ENCODE measurements at places on chromosomes 6 and 20.
A peak's percentile ranks its signal among the peaks of the same experiment; 100 is the strongest.

DNA sequence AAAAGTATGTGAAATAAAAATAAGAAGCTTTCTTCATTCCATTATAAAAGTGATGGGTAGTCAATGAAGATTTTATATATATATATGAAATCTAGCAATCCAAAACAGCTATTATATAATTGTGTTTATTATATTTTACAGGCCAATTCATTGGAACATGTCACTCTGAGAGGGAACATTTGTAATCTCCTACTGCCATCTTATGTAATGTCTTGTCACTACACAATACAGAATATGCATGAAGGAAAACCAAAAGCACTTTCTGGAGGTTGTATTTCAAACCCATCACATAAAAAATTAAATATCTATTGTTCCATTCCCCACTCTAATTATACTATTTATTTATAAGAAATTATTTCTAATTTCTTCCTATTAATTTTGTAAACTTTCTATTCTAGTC lies 31.5 kb upstream of the IRAK1BP1 start:
- DNase-seq: no peak

DNA sequence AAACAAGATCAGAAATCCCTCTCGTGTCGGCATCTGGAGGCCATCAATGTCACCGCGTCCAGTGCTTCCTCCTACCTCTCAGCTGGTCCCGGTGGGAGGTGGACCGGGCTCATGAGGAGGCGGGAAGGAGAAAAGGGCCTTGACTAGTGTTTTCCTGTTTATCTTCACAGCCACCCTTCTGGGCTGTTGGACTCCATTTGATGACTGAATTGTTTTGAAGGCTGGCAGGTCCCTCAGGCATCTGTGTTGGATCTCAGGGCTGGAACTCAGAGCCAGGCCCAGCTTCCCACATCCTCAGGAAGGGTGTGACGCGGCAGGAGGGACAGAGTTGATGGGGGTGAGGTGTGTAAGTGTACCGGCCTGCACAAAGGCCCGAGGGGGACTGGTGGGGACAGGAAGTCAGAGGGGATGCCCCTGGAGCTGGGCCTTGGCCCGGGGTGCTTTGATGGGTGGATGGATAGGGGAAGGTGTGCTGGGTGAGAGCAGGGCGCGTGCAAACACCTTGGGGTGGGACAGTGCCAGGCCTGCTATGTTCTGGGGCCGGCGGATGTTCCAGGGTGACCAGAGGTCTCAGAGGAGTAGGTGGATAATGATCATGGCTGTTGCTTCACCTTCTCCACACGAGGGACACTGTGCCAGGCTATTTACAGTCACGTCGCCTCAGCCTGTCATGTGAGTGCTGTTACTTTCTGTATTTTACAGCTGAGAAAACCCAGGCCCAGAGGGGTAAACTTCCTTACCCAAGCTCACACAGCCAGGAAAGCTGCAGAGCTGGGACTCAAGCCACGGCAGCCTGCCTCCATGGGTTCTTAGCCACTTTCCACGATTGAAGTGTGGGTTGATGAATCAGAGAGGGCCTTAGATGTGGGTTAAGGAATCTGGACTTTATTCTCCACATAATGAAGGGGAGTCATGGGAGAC lies 17.9 kb upstream of the CHMP4B start:
- DNase-seq: peak; percentile 43

DNA sequence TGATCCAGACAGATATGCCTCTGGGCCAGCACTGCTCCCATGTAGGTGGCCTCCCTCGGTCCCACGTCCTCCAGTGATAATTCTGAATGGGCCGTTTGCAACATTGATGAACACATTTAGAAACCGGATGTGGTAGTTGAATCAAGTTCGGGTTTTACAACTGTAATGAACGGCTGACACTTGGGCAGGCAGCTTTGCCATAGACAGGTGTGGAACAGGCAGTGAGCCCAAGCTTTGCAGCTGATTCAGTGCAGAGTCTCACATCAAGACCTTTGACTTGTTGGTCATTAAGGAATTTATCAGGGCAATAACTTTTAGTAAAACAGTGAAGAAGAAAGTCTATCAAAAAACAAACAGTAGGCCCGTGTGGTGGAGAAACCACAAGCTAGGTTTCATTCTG lies 466.6 kb upstream of the AGPAT4 start:
- no peak for DNase-seq

DNA sequence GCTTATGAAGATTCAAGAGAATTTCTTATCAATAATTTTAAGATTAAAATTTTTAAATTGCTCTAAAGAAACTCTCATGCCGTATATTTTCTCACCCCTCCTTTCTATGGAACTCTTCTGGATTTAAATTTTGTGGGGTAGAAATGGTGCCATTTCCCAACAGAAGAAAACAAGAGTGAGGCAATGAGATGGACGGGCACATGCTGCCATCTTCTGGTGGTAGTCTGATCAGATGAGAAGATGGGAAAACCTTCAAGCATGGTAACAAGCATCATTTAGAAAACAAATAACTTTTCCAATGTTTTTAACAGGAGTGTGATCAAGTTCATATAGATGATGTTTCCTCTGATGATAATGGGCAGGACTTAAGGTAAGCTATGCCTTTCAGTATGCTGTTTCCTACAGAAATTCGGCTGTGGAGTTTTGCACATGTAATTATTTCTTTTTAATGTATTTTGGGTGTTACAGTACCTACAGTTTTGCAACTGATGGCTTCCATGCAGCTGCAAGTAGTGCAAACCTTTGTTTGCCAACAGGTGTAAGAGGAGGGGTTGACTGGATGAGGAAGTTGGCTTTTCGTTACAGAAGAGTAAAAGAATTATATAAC lies 271.4 kb downstream of the EYA4 start:
- DNase-seq: peak; percentile 55

GRCh38 chr6:165645919-165646318 lies 17.1 kb downstream of the PDE10A start:
- DNase-seq: no peak

GRCh38 chr20:44080064-44080463 lies 106.9 kb downstream of the JPH2 start:
- DNase-seq: peak; percentile 72

DNA sequence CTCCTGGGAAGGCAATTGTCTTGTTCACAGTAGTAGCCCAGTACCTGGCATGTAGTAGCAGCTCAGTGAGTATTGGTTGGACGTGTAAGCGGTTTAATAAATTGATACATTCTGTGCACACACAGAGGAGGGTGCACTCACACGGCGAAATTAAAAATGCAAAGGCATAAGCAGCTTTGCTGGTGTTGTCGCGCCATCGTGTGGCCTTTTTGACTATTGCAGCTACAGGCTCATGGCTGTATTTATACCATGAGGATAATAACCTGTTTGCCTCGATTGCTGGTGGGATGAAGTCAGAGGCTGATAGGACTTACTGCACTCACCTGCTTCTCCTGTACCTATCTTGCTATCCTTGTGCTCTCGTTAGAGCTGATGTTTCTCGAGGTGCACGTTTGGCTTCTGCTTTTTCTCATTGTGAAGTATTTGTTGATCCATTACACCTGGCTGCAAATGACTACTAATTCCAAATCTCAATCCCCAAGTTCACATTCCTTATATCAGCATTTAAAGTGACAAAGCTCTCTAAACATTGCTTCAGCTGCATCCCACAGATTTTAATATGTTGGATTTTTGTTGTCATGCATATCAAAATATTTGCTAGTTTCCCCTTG lies 61.5 kb downstream of the TBXT start:
- DNase-seq: peak; percentile 56

- no peak for DNase-seq
These were observed 168.6 kb downstream of the KIF16B start for GRCh38 chr20:16404640-16405039.

DNA sequence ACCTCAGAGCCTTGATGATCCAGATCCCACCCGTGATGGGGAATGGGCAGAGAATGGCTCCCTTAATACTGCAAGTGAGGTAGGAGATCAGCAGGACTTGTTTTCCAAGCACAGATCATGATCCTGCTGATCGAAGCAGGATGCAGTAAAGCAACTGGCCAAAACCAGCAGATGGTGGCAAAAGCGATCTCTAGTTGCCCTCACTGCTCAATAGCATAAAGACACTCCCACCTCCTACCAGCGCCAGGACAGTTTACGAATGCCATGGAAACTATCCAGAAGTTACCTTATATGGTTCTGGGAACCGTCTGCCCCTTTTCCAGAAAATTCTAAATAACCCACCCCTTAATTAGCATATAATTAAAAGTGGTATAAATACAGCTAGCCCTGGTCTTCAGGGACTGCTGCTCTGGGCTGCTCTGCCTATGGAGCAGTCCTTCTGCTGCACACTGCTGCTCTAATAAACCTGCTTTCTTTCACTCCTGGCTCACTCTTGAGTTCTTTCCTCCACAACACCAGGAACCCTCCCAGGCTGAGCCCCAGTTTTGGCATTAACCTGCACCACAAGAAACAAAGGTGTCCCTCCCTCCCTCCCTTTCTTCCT lies 415.8 kb downstream of the PREX1 start:
- no peak for DNase-seq

DNA sequence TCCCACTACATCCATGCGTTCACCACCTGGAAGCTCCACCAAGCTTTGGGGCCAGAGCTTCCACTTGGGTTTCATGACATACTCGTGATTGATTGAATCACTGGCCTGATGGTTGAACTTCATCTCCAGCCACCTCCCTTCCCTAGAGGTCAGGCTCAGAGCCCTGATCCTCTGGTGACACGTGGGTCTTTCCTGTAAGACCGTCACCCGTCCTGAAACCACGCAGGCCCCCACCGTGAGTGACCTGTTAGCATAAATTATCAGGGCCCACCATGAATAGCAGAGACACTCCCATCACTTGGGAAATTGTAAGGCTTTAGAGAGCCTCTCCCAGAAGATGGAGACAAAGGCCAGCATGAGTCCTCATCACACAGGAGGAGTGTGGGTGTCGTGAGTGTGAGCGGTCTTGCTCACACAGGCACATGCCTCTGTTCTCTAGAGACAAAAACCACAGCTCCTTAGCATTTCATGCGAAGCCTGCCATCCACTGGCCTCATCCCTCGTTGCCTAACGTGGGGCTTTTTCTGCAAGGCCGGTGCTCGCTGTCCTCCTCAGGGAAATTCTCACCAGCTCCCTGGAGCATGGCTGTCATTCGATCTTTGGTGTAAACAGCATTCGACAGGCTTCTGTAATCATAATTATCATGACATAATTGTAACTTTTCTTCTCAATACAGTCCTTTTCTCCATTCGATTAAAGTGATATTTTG lies 65.1 kb upstream of the DUSP22 start:
- DNase-seq: no peak

GRCh38 chr6:19697744-19698290 lies 139.4 kb upstream of the ID4 start:
- peak; percentile 83 for DNase-seq

DNA sequence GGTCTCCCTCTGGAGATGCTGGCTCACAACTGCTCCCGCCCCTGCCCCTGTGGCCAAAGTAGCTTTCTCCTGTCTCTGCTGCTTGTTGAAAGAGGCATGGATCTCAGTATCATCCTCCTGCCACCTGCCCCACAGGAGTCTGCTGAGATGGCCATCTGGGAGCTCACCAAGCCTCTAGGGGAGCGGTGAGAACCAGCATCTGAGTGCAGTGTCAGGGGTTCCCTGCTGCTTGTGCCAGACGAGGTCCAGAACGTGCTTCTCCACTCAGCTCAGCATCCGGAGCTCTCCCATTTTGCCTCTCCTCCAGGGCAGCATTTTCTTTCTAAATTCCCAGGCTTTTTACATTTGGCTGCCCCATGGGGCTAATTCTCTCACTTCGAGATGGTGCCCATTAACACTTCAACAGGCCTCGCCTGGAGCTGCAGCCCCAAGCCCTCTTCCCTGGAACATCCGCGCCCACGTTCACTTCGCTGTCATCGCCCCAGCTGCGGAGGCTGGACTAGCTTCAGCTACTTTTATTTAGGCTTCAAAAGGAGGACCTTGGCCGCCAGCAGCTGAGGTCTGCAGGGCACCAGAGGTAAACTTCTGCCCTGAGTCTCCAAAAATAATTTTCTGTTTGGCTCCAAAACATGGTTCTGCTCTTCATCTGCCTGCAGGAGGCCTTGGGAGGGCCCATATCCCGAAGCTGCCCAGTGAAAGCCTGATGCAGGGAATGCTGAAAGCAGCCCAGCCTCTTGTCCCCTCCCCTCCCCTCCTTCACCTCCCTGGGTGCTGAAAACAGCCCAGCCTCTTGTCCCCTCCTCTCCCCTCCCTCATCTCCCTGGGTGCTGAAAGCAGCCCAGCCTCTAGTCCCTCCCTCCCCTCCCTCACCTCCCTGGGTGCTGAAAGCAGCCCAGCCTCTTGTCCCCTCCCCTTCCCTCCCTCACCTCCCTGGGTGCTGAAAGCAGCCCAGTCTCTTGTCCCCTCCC lies 25.2 kb upstream of the MLN start:
- no peak for DNase-seq

DNA sequence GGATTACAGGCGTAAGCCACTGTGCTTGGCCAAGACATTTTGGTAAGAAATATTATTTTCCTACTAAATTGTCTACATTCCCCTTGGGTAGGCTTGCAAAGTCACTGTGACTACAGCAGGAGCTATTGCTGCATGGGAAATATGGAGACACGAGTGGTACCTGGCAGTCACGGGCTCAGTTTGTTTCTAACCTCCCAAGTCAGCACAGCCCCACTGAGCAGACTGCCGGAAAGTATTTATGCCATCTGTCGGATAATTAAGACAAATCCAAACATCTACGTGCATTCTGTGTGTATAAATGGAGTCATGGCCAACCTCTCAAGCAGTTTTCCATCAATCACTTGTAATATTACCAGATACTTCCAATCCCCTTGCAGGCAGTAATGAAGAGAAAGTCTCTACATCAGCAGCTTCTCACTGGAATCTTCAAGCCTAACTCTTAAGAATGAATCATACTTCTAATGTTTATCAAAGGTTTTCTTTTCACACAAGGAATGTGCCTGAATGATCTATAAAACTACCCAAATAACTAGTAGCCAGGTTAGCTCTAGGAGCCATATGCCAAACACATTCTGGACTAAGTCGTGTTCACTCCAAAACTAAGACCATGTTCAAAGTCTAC lies 20.1 kb downstream of the PSMB1 start:
- peak; percentile 25 for DNase-seq

- DNase-seq: no peak
These were observed 1.8 kb upstream of the CEP43 start for GRCh38 chr6:166997348-166997747.

GRCh38 chr6:122014961-122015360 lies 384.5 kb upstream of the HSF2 start:
- DNase-seq: peak; percentile 88

- DNase-seq: no peak
These were observed 107.3 kb downstream of the COL21A1 start for GRCh38 chr6:56140090-56140489.

DNA sequence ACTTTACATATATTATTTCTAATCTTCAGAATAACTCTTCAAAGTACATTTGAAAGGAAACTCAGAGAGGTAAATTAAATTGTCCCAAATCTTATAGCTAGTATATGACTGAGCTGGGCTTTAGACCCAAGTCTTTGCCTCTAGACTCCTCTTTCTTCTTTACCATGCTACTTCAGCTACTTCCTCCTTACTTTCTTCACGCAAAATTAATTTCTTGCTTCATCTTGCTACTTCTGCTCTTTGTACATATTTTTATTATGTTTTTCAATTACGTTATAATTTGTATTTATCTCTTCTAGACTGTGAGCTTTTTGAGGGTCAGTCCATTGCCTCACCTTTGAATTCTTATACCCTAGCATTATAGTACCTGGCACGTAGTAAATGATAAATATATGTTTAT lies 5.3 kb downstream of the TMEM170B start:
- no peak for DNase-seq

GRCh38 chr6:69813508-69813907 lies 16.7 kb upstream of the LMBRD1 start:
- no peak for DNase-seq

GRCh38 chr6:5995949-5996713 lies 10.6 kb downstream of the NRN1 start:
- DNase-seq: no peak

- DNase-seq: no peak
These were observed 6.5 kb upstream of the GRIK2 start for GRCh38 chr6:101386982-101387381.

- no peak for DNase-seq
These were observed 6.8 kb downstream of the GUCA1A start for GRCh38 chr6:42179945-42180313.
